ENCODE measurements at places on chromosomes 3 and 15.

GRCh38 chr3:196998966-196999760 is 30.5 kb downstream of the MELTF start:
- DNase-seq: no peak

DNA sequence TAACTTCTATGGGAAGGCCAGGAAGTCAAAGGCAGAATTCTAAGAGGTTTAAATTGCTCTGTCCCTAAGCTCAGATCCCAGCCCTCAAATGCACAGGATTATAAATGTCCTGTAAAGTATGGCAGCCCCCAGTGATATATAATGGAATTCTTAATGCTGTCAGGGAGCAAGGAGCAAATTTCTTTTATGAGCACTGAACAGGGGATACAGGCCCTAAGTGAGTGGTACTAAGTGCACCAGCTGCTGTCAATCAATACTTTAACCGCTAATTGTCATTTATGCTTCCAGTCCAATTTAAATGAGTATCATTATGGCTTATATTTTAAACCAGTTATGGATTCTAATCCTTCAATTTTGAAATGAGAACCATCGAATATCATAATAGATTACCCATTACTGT is 4.7 kb downstream of the SLC9A9 start:
- DNase-seq: no peak

DNA sequence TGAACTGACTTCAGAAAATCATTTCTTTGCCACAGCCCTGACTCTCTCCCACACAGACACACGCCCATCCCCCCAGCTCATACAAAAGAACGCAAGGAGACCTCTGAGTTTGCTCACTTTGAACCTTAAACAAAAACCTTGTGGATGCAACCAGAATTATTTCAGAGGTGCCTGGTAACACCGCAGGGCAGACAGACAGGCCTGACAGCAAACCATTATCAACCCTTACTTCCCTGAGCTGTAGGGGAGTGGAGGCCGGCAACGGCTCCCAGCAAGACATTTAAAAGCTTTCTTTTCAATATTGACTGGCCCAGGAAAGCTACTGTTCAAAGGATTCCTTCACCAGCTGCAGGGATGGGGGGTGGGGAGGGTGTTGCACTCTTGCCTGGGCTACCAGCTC is 2.0 kb upstream of the EFCC1 start:
- DNase-seq: no peak

DNA sequence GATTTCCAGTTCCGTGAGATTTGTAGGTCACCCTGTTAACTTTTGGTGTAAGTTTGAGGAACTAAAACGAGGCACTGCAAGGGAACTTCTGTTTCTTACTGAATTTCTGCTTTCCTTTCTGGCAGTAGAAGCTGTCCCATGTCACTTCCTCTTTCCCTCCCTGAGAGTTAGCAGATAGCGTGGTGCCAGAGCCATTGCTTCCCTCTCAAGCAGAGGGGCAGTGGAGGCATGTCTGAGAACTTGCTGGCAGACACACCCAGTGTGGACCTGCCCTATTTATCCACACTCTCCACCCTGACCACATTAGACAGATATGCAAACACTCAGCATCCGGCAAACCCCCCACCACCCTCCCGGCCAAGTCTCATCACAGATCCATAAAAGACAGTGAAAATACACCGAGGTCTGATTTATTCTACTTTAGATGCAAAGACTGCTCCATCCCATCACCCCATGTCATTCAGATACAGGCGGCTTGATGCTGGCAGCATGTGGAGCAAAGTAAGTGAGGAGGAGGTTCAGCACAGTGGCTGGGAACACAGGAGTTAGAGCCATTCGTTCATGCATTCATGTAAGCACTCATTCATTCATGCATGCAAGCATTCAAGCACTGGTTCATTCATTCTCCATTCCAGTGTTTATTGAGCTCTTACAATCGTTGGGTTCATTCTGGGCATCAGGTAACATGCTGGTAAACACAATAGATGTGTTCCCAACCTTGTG is 324.7 kb downstream of the SHQ1 start:
- DNase-seq: no peak

DNA sequence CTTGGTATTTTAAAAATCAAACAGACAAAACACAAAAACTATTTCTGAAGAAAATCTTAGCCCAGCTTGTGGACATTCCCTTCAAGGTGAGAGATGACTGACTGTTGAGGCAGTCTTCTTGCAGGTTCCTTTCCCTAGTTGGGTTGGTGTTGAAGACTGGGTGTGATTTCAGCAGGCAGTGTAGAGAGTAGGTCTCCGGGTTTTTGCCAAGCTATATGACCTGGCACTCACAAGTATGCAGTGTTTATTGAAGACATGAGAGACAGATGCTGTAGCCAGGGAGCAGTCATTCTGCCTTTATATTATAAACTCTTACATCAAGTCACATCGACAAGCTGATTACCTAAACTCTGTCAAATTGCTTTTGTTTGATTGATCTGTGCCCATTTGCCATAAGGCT is 17.5 kb downstream of the SENP8 start:
- no peak for DNase-seq

DNA sequence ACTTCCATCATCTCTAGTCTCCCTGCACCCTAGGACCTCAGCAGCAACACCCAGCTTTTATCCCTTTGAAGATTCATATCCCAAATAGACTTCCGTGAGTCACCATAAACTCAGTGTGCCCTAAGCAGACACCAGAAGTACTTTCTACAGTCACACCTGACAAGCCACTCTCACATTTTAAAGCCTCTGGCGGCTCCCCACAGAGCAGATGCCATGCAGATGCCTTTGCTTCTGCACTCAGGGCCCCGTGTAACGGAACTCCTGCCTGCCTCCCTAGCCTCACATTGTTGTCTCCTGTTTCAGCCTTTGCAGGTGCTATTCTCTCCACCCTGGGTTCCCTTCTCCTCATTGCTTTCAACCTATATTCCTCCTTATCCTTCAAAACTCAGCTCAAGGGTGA is 155.5 kb upstream of the SLC24A5 start:
- DNase-seq: no peak

DNA sequence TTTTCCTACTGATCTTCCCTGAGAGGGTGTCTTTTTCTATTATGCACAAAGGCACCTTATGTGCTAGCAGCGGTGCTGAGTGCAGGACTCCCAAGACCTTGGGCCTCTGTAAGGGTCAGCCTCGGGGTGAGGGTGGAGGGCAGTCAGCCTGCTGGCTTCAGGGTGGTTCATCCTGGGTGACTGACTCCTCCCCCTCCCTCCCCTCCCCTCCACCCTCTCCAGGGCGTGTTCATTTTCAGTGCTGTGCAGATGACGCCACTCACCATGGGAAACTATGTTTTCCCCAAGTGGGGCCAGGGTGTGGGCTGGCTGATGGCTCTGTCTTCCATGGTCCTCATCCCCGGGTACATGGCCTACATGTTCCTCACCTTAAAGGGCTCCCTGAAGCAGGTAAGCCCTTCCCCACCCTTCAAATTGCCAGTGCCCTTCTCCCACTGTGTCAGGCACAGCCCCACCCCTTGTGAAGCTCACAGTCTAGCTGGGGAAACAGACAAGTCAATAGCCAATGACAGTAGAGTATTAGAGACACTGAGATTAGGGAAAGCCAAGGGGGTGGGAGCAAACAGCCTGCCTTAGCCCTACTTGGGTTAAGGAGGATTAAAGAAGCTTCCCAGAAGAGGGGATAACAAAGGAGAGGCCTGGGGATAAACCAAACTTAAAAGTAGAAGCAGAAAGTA is 41.9 kb downstream of the SLC6A1 start:
- no peak for DNase-seq

DNA sequence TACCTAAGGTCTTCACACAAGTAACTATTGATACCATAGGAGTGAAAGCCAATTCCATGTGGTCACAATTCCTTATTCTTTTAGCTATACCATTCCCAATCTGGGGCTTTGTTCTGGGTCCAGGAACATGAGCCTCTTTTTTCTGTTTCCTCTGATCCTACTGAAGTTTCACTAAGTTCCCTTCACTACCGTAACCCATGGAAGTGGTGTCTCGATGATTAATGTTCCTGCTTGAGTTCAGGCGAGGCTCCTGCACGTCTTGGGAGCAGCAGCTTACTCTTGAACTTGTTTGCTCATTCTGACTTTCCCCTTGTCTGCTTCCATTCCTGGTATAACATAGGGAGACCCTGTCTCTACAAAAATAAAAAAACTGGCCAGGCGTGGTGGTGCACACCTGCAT is 23.6 kb downstream of the ZNF592 start:
- no peak for DNase-seq

- DNase-seq: peak; percentile 41
Observed at GRCh38 chr15:67805666-67806516, 19.4 kb upstream of the SKOR1 start.

DNA sequence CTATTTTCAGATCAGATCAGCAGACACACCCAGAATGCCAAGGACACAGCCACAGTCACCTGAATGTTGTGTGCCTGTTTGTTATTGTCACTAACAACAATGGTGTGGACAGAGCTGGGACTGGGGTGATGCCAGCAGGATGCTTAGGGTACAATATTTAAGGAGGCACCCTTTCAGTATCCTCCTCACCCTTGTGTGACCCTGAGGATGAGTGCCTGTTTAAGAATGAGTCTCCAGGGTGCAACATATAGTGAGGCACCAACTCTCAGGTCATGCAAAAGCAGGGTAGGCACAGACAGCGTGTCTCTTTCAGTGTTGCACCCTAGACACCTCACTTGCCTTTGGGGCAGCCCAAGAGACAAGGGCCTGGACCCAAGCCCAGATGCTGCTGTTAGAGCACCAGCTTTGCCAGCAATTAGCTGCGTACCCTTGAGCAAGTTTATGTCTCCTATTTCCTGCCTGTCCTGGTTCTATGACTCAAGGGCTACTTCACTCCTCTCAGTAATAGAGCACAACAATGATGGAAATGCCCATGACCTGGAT is 122.6 kb downstream of the AQP9 start:
- no peak for DNase-seq

DNA sequence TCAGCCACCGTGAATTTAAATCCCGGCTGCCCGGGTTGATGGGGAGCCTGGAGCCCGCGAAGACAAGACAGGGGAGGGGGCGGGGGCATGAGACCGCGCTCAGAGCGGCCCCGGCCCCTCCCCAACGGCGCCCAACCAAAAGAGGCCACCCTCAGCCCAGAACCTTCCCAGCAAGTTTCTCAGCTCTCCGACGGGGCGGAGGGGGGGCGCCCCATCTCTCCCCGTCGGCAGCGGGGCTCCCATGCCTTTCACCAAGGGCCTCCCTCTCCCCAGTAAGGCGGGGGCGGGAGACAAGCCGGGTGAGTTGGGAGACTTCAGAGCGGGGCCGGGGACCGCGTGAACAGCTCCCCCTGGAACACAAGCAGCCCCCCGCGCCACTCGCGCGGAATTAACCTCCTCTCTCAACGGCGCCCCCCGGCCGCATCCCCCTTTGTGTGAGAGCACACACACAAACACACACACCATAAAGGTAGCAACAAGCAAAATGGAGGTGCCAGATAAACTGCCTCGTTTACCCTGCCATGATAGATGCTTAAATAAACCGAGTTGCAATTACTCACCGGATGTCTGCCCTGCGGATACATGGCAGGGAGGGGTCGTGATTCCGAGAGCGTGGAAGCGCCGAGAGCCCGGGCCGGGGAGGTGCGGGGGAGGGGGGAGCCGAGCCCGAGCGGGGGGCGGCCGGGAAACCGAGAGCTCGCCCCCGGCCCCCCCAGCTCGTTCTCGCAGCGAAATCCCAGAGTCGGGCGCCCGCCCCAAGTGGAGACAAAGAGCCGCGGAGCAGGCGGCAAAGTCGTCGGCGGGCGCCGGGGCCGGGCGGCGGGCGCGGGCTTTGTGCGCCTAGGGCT is 1.3 kb downstream of the TLE3 start:
- peak; percentile 88 for DNase-seq

DNA sequence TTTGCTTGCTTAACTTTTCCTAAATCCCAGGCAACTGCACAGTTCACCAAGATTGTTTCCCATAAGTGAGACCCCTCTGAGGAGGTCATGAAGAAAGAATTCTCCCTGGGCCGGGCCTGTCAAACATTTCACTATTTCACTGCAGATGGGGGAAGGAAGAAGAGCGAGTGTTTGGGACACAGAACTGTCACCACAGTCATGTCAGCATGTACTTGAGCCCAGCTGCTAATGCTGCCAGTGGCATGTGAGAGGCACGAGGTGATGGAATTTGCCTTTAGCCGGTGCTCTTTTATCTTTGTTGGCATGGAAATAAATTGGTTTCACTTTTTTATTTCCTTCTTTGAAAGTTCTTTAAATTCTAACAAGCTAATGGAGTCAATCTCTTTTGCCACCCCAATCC is 277.9 kb upstream of the GADL1 start:
- no peak for DNase-seq

DNA sequence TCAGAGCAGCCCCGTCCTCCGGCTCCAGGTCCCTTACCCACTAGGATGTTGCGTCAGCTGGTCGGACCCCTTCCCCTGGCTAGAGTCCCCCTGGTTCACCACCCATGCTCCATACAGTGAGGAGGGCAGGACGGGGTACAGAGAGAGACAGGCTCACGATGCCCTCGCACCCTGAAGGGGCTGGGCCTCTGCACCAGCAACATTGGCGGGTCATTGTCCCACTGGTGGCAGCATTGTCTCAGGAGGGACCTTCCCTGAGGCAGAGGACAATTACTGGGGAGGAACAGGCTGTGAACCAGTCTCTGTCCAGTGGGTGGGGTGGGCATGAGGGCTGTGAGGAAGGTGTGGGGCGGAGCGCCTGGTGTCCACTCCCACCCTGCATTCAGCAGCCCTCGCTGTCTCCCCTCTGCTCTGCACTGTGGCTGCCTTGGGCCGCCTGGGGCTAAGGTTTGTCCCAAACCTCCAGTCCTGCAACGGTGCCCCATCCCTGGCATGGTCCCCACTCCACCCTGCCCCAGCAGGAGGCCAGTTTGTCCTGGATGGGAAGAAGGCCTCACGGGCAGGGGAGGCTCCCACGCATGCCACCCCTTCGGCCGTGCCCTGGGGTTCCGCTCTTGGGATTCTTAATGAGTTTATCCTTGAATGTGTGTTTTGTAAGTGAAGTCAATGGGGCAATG is 48.0 kb upstream of the KLF13 start:
- DNase-seq: peak; percentile 40

- no peak for DNase-seq
Observed at GRCh38 chr3:142026333-142026732, 123.0 kb downstream of the TFDP2 start.

DNA sequence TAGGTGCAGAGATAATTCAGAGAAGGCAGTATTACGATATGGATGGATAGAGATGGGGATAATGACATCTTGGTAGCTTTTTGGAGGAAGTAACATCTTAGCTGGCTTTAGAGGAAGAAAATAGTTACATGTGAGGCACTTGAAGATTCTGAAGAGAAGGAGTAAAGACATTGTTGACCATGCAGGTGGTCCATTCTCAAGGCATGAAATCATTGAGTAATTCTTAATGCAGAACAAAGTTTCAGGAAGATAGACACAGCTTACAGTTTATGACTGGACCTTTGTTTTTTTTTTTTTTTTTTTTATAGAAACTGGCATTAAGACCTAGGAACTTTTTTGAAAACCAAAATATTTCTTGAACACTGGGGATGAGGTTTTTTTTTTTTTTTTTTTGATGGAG is 28.2 kb downstream of the MBNL1 start:
- DNase-seq: no peak

GRCh38 chr3:28989646-28990089 is 291.2 kb upstream of the RBMS3 start:
- no peak for DNase-seq

DNA sequence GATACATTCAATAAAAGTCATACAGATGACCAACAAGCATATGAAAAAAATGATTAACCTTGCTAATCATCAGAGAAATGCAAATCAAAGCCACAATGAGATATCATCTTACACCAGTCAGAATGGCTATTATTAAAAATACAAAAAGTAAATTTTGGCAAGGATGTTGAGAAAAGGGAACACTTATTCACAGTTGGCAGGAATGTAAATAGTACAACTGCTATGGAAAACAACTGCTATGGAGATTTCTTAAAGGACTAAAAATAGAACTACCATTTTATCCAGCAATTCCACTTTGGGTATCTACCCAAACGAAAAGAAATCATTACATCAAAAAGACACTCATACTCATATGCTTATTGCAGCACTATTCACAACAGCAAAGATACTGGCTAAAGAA is 1121.8 kb downstream of the TBL1XR1 start:
- DNase-seq: no peak
